ENCODE measurements at places on chromosomes 5 and 9.

GRCh38 chr5:123438902-123439301 is 15.7 kb upstream of the CEP120 start:
- no peak for DNase-seq

DNA sequence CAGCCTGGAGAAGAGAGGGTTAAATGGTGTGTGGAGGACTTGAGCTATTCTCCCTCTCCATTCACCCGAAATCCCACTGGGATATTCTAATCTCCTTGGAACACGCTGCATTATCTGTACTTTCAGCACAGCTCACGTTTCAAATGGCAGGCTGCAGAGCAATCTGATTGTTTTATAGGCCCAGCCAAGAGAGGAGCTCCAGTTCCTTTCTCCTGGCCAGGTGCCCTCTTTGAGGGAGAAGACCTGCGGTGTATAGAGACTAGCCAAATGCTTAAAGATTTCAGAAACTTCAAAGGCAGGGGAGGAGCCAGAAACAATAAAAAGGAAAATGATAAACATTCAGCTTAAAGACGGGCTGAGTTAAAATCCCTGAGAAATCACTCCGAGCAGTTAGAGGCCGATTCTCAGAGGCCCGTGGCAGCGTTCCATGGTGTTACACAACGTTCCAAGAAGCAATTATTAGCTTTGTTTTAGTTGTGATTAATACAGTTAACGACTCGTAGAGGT is 564.0 kb upstream of the KLF4 start:
- no peak for DNase-seq

DNA sequence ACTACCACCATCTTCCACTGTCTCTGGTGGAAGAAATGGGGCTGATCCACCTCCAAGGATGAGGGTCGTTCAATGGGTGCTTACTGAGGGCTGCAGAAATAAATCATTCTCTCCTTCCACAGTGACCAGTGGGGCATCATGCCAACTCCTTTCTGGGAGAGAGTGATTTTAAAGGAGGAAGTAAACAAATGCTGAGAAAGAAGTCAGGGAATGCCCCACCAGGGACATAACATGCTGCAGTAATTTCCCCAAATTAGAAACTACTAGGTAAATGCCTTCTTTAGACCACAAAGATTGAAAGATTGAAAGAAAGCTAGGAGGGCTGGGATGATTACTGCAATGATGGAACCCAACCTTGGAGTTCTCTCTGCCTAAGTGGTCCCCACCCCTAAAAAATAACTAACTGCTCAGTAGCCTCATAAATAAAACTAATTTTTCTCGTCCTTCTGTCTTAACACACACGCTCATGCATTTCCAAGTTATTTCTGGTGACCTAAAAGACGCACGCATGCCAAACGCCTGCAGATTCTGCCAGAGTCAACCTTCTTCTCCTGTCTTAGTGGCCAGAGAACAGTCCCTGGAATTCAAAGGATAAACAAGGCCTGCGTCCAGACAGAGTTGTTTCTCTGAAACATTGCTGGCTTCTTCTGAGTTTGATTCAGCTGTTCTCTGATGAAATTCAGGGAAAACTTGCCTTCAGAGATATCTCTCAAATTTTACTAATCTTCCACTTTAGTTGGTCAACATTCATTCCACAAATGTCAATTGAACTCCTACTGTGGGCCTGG is 250.0 kb downstream of the NR3C1 start:
- no peak for DNase-seq

DNA sequence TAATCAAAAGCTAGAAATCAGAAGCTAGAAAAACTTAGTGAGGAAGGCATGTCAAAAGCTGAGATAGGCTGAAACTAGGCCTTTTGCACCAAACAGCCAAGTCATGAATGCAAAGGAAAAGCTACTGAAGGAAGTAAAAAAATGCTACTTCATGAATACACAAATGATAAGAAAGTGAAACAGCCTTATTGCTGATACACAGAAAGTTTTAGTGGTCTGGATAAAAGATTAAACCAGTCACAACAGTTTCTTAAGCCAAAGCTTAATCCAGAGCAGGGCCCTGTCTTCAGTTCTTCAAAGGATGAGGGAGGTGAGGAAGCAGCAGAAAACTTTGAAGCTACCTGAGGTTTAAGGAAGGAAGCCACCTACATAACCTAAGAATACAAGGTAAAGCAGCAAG is 102.5 kb upstream of the SH3GL2 start:
- no peak for DNase-seq

GRCh38 chr5:14516901-14517300 is 64.7 kb upstream of the OTULINL start:
- no peak for DNase-seq

- DNase-seq, result peak; percentile 85
Measured at GRCh38 chr5:40688127-40688761, 8.5 kb downstream of the PTGER4 start.
